Mucosa of gallbladder (tissue), 1 donor: ENCODE measurements at places on chromosomes 12 and 14. TPM values are rescaled to one million over a fixed set of nuclear protein-coding genes. Genes with fewer than 3 reads are reported as not detected.

- no peak for DNase-seq
Measured at GRCh38 chr12:67991158-67991557, 1.9 kb downstream of the IFNG-AS1 start.

GRCh38 chr12:14256555-14257169, 108.8 kb upstream of the ATF7IP start:
- DNase-seq: peak; percentile 80

DNA sequence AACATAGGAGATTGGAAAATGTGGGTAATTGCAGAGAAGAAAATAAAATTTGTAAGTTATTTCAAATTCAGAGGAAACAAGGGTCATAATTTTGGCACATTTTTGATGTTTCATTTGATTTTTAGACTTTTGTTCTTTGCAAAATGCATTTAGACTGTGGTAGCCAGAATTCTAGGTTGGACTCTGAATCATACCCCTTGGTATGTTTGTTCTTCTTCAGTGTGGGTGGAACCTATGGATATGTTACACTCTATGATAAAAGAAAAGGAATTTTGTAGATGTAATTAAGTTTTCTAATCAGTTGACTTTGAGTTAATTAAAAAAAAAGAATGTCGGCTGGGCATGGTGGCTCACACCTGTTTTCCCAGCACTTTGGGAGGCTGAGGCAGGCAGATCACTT, 827.0 kb downstream of the AACS start:
- DNase-seq: no peak

DNA sequence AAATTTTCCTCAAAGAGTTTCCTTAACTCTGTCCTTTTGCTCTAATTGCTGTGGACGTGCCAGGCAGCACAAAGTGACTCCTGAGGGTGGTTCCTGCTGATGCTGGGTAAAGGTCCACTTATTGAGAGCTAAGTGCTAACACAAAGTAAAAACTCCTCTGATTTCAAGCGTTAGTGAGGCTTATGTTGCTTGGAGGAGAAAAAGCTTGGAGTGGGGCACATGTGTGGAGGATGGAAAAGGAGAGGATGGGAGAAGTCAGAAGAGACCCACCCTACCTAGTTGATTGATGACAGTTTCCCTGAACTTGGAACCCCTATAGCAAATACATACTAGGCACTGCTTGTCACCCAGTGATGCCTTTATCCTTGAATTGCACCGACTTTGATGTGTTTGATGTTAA, 10.1 kb upstream of the SLC11A2 start:
- peak; percentile 16 for DNase-seq

- DNase-seq: no peak
Measured at GRCh38 chr14:94143239-94143638, 13.8 kb upstream of the IFI27L2 start.

GRCh38 chr14:24853446-24853845, 196.5 kb downstream of the STXBP6 start:
- no peak for DNase-seq

- DNase-seq: peak; percentile 45
Measured at GRCh38 chr14:65949711-65950516, 536.3 kb upstream of the CCDC196 start.

GRCh38 chr12:117680312-117680711, 288.5 kb downstream of the KSR2 start:
- DNase-seq: no peak

DNA sequence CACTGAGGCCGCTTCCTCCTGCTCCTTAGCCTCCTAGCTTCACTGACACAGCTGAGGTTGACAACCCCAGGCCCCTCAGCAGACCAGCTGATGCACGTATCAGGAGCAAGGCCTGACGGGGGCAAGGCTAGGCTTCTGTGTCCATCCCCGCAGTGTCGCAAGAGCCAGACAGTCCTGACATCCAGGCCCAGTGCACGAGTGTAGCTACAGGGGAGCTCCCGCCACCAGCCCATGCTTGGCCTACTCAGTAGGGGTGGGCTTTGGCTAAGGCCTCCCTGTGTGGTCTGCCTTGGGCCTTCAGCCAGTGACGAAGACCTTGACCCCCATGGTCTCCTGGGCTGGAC, 179.1 kb downstream of the DPF3 start:
- no peak for DNase-seq

- no peak for DNase-seq
Measured at GRCh38 chr12:72272091-72272661, at the start of gene TRHDE. Gene TRHDE, plus strand, starts transcription at chr12:72272370. Its CDS starts 274 bp downstream, at chr12:72272644.

DNA sequence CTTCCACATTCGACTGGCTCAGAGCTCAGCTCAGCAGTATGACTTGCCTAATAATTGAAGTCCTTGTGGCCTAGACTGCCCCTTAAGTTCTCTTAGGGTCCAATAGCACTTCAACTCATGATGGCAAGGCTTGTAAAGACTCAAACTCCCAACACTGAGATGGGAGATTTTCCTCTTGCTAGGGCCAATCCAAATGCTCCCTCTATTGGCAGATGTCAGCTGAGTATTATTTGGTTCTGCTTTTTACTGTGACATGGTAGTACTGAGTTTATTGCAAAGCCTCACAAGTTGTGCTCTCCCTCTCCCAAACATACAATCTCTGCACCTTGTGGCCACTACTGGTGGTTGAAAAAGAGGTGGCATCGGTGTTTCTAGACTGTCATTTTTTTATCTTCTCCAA, 164.2 kb downstream of the ALG10 start:
- no peak for DNase-seq

DNA sequence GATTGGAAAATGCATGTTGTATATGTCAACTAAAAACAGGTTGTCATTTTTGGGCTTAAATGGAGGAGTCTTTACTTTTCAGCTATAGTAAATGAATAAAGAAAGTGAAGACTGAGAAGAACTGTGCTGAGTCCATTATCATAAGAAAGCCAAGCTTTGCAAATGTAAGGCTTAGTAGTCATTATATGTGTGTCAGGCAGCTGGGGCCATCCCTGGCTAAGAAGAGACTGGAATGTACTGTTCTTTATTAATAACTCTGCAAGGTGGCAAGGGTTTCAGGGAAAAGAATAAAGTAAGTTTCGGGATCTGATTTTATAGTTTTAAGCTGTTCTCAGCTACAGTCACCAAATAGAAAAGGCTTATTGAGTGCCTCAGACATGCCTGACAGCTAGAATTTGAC, 48.7 kb downstream of the SRGAP1 start:
- no peak for DNase-seq

DNA sequence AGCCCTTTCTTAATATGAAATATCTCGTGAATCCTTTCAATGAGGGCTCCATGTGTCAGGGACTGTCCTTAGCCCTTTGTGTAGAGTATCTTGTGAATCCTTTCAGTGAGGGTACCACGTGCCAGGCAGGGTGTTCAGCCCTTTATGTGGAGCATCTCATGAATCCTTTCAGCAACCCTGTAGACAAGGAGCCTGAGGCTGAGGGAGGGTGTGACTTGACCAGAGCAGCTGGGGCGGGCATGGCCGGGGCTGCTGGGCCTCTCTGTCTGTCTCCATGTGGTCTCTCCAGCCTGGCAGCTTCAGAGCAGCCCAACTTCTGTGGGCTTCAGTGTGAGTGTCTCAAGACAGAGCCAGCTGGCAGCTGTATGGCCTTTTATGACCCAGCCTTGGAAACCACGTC, 140.2 kb downstream of the AACS start:
- no peak for DNase-seq

GRCh38 chr14:103904493-103905107, 23.7 kb upstream of the TDRD9 start:
- DNase-seq: no peak

DNA sequence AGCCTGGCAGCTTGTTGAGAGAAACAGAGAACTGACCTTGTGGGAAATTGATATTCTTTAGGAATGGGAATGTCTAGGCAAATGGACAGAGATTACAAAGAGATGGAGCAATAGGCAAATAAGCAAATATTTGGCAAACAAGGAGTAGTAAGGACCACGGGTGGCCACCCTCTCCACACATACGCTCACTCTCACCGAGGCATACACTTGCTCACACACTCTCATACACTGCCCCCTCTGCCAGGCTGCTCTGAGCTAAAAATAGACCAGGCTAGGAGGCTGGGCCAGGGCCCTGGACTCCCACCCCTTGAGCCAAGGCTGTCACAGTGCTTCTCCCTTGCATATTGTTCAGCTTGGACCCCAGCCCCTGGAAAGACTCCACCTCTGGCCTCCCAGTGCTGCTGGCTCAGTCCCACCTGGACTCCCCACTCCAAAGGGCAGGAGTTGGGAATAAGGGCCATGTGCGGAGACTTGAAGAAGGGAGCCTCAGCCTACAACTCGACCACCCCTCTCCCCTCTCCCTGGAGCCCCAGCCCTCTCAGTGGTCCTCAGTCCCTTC, 1.1 kb downstream of the PPP1R1A start:
- DNase-seq: no peak

MORN3 gene
- 0.69 TPM for total RNA-seq

OR4E2 gene
- not detected for total RNA-seq

ZDHHC22 gene
- 0.09 TPM for total RNA-seq

CIROP gene
- not detected for total RNA-seq
